ENCODE measurements at places on chromosomes 7 and 10.

GRCh38 chr10:69901022-69901421, 99.3 kb downstream of the COL13A1 start:
- no peak for DNase-seq

DNA sequence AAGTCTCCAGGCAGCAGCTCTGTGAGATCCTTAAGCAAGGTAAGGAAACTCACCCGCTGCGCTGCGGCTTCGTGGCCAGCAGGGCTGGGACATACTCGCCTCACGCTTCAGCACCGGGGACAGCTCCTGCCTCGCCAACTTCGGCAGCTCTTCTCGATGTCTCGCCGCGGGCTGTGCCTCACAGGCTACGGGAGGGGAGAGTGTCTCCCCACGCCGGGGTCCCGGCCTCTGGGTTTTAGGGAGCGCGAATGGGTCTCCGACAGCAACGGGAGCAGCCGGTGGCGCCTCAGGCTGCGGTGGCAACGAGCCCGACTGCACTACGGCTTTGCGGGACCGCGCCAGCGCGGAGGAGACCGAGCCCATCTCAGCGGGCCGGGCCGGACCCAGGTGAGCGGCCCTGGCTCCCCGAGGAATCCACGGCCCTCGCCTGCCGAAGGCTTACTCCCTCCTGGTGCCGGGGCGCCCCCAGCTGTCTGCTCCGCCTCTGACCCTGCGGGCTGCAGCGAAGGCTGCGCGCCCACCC, 62.4 kb downstream of the LSM5 start:
- DNase-seq = peak; percentile 78

DNA sequence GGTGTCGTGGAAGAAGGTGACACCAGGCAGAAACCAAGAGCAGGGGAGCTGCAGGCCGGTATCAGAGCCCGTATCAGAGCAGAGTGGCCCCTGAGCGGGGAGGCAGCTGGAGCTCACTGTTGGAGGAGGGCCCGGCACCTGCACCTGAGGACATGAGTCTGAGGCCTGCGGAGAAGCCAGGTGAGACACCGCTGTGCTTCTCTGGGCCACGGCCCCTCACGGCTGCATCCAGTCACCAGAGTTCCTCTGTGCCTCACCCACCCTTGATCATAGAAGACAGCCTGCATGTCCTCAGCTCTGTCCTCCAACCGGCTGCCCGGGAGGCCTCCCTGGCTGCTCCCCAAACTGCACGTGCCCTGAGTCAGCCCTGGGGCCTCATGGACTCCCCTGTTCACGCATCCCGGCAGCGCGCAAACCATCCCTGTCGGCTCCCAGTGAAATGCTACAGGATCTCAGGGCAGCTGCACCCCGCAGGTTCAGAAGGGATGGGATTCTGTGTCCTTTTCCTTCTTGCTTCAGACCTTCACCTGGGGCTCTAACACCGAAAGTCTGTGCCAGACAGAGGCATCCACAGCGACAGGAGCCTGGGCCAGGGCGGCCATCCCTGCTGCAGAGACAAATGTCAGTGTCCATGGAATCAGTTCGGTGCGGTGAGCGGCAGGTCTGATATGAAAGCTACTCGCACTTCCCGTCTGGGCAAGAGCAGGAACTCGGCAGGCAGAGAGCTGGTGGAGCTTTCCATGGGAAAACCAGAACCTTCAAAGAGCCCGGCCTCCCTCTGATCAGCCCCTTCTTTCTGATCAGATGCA, 111.9 kb upstream of the FAM20C start:
- DNase-seq = no peak

GRCh38 chr10:84348860-84349259, 20.5 kb downstream of the CCSER2 start:
- DNase-seq = no peak

DNA sequence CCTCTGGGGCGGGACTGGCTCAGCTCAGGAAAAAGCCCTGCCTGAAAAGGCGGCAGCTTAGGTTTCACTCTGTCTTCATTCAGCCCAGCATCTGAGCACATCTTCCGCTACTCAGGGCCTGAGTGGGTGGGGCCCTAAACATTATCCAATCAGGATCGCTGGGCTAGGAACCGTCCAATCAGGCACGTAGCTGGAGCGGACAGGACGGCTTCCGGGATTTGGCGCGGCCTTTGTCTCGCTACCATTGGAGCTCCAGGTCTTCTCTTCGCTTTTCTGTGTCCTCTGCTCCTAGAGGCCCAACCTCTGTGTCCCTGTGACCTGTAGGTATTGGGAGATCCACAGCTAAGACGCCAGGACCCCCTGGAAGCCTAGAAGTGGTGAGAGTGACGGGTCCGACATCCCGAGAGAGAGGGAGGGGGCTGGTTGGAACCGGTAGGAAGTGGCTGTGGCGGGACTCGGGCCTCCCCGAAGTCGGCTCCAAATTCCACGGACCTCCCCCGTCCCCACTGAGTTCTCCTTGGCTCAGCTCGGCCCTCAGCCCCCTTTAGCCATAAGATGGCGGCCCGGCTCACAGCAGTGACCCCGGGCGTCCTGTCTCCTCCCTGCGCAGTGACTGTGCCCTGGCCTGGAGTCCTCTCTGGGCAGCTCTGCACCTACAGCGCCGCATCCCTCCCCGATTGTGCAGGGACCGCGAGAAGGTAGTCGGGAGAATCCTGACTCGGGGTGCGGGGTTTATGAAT, 99.1 kb downstream of the ZNF680 start:
- DNase-seq = peak; percentile 17

- DNase-seq = no peak
Measured at GRCh38 chr7:46007990-46008643, 87.0 kb upstream of the IGFBP3 start.

- DNase-seq = no peak
Measured at GRCh38 chr10:687583-688311, 1.7 kb downstream of the DIP2C start.

GRCh38 chr7:38339953-38340819, 66.8 kb upstream of the TARP start:
- DNase-seq = no peak

GRCh38 chr10:11236234-11236633, 218.6 kb downstream of the CELF2 start:
- no peak for DNase-seq

DNA sequence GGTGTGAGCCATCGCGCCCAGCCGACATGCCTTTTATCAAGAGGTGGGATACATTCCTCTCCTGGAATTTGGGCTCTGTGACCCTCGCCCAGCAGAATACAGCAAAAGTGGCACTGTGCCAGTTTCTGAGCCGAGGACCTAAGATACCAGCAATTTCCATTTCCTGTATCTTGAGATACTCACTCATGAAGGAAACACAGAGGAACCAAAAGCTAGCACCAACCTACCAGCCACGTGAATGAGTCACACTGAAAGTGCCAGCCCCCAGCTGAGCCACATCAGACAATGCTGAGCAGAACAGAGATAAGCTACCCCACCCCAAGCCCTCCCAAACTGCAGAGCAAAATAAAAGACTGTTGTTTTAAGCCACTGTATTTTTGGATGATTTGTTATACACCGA, 56.3 kb downstream of the CACUL1 start:
- DNase-seq = no peak

DNA sequence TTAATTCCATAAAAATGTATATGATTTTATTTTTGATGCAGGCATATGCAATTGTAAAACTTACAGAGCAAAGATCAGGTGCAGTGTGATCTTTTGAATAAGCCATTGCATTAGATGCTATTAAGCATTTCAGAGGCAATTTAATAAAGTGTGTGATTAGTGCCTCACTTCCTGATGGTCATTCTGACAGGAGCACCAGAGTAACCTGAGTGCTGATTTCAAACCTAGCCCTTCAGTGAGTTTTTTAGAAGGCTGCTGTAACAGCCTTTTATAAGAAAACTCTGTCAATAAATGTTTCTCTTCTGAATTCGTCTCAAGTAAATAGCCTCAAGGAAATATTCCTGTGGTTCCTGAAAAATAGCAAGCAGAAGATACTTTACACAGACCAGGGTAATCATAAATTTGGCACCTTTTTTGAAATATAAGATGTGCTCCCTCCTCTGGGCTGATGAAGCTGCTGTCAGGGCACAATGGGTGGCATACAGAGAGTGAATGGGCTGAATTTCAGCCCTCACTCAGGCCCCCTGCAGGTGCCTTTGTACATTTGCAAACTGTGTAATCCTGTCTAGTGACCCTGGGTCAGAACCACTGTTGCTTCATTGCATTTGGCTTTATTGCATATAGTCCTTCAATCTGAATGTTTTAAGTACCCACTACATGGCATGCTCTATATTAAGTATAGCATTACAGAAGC, 193.7 kb upstream of the CSTF2T start:
- DNase-seq = no peak

- peak; percentile 60 for DNase-seq
Measured at GRCh38 chr7:151992375-151992774, 33.1 kb upstream of the GALNT11 start.

GRCh38 chr10:18713077-18713476, 53.8 kb downstream of the ARL5B start:
- DNase-seq = peak; percentile 50
